Astrocyte of the hippocampus (primary cell): ENCODE measurements at places on chromosomes 7 and 10.

- DNase-seq: no peak
These were observed 53.5 kb upstream of the MET start for GRCh38 chr7:116618338-116619128.

DNA sequence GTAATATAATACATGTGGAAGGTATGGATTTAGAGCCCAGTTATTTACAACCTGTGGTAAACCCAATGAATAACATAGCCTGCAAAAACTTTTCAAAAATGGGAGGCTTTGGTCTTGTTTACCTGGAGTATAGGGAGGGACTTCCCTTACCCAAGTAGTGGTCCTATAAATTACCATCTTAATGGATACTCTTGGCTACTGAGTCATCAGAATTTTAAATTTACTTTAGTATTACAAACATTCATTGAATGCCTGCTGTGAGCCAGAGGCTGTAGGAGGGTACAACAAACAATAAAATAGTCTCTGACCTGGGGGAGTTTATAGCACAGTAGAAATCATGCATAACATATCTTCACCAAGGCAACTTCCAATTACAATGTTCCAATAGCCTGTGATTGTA is 365.1 kb downstream of the BBS9 start:
- DNase-seq: peak; percentile 49

- DNase-seq: no peak
These were observed 5.6 kb upstream of the MTPAP start for GRCh38 chr10:30354669-30355068.

GRCh38 chr7:26370011-26370410 is 78.3 kb downstream of the SNX10 start:
- DNase-seq: no peak

DNA sequence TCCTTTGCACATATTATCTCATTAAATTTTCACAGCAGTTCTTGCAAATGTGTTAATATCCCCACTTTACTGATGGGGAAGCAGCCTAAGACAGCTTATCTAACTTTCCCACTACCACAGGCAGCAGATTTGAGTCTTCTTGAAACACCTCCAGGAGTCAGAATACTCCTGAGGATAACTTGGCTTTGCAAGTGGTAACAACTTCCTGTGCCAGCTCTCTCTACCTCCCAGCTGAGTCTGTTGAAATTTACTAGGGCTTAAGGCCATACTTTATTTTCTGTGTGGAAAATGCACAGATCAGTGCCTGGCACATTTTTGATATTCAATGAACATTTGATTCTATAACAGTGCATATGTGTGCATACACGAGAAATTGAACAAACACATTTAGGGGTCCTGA is 136.1 kb upstream of the COBL start:
- no peak for DNase-seq

DNA sequence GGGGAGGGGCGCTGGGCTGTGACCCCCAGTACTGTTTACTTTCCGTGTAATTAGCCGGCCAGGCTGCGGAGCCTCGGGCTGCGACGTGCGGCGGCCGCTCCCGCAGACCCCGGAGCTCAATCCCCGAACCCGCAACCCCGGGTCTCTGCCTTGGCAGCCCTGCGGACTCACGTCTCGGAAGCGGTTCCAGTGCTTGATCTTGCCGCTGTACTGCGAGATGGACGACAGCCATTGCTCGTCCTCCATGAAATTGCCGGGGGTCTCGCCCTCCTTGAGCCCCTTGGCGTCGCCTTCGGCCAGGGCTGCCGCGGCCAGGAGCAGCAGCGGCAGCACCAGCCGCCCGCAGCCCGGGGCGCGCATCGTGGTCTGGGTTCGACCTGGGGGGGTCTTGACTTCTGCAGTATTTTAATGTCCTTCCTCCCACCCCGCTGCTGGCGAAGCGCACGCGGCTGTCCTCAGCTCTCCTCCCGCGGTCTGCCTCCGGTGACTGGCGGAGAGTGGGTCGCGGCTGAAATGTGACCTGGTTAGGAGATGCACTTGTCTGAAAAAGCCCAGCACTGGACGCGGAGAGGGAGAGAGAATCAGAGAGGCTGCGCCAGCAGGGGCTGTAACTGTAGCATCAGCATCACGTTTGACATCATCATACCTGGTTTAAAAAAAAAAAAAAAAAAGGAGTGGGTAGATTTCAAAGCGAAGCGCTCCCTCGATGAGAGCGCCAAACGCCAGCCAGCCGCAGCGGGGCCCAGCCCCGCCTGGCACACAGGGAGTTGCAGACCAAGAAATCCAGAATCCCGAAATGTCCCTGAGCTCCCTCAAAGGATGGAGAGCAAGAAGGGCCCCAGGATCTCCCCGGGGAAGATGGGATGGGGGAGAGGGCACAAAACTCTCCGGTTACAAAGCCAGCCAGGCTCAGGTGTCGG is at the start of gene SPOCK2:
Gene SPOCK2, minus strand, starts transcription at position 583 of the 920 bp plus-strand sequence. Its CDS starts 223 bp downstream, at position 360.
- peak; percentile 46 for DNase-seq

DNA sequence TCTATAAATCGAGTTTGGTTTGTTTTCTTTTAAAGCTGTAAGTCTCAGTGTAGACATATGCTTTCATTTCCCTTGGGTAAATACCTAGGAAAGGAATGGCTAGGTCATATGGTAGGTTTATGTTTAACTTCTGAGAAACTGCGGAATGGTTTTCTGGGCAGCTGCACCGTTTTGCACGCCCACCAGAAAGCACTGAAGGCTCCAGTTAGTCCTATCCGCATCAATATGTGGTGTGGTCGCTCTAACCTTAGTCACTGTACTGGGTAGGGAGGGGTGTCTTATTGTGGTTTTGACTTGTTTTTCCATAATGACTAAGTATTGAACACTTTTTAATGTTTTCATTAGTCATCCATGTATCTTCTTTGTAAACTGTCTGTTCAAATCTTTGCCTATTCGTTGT is 279.5 kb upstream of the AKR1E2 start:
- DNase-seq: peak; percentile 39

- no peak for DNase-seq
These were observed 219.6 kb downstream of the CACNB2 start for GRCh38 chr10:18359812-18360211.

DNA sequence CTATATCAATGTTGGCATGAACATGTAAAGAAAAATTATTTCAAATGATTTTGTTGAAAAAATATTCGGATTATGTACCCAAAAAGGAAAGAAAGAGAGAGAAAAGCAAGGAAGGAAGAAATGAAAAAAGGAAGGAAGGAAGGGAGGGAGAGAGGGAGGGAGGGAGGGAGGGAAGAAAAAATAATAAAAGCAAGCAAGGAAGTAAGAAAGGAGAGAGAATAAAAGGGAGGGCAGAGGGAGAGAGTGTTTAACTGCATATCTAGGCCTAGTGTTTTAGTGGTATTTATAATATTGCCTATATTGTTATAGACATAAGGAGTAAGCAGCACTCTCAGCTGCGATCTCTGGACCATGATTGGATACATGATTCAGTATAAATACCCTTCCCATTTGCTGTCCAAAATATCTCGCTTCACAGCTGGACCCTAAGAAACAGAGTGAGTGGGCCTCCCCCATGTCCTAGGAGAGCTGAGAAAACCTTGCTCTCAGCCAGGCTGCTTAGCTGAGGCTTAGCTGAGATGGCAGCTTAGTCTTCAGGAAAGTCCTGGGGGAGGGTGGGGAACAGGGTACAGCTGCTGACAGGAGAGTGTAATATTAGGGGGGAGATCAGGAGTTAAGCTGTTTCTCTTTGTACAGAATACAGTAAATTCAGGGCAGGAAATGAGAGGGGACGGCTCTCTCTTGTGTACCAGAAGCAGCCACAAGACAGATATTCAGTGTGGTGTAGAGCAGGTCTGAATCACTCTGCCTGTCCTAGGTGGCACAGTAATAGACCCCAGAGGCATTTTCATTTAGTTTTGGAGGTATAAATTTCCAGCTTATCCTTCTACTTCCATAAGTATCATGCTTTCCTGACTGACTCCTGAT is 66.8 kb upstream of the TARP start:
- DNase-seq: no peak

GRCh38 chr7:3250725-3251124 is 50.3 kb upstream of the SDK1 start:
- no peak for DNase-seq

DNA sequence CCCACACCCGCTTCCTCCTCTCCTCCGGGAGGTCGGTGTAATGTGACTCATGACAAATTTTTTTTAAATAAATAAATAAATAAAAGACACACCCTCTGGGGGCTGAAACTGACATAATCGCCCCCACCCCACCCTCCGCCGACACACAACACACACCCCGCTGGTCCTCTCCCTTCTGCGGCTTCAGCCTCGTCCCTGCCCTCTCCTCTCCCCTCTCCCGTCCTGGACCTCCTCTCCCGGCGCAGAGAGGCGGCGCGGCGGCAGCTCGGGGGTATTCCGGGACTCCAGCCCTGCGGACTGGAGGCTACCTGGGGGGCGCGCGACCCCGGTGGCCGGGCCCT is 686 bp downstream of the ABI1 start:
- peak; percentile 84 for DNase-seq

DNA sequence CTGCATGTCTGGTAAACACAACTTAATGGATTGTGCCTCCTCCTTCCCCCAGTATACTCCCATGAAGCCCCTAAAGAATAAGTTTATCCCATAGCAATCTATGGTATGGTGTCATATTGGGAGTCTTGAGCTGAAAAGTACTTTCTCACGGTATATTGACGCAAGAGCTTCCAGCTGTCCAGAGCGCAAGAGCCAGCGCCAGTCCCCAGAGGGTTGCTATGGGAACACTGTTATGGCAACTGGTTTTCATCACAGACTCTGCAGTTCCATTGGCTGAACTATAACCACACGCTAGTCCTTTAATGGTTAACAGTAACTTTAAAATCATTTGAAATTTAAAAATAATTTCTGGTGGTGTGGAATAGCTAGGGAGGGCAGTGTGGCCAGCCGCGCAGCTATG is 46.9 kb downstream of the PRPF18 start:
- DNase-seq: no peak

- no peak for DNase-seq
These were observed 150.9 kb downstream of the RGS10 start for GRCh38 chr10:119391440-119392251.
